ENCODE measurements at places on chromosomes 12 and 14.

DNA sequence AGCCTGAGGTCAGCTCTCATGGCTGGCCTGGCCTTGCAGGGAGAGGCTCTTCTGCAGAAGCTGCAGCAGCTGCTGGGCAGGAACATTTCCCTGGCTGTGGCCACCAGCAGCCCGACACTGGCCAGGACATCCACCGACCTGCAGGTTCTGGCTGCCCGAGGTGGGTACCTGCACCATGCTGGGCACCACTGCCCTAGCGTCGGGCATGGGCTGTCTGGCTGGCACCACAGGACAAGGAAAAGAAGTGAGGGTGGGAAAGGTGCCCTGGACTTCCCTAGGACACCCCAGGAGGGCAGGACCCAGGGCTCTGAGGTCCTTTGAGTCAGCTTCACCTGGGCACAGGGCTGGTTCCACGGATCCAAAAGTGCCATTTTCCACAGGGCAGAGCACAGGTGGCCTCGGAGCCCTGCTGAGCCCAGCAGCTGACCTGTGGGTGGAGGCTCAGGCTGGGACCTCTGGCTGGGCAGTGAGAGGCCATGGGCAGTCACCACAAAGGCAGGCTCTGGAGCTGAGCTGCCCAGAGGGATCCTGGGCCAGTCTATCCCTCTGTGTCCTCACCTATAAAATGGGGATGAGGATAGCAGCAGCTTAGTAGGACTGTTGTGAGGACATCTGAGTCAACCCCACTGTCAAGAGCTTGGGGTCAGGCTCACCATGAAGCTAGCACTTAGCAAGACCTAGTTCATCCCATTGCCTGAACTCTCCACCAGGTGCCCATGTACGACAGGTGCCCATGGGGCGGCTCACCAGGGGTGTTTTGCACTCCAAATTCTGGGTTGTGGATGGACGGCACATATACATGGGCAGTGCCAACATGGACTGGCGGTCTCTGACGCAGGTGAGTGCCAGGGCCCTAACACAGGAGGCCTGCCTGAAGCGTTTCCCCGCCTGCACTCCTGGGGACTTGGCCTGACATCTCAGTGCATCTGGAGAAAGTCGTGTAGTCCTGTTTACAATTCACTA is 4.9 kb downstream of the PLD4 start:
- DNase-seq, result no peak

GRCh38 chr14:103436533-103436932 is 51.3 kb downstream of the MARK3 start:
- no peak for DNase-seq

DNA sequence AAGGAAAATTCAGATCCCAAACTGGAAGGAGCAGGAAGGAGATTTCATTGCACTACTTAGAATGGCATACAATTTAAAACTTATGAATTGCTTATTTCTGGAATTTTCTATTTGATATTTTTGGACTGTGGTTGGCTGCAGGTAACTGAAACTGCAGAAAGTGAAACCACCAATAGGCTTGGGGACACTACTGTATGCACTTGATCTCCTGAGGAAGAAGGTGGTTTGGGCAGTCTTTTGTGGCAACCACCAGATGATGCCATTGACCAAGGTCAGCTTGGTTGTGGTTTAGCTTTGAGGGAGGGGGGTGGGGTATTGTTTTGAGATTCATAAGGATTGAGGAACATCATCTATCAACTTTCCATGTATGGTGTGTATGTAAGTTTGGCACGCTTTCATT is 209.5 kb upstream of the STXBP6 start:
- DNase-seq, result no peak

GRCh38 chr14:95741038-95741490 is 27.1 kb upstream of the TCL1A start:
- no peak for DNase-seq

Measured in central memory CD4-positive, alpha-beta T cell (primary cell).